ENCODE measurements at places on chromosomes 2 and 18.

GRCh38 chr2:167944825-167945659 lies 302.4 kb downstream of the STK39 start:
- DNase-seq, result no peak

DNA sequence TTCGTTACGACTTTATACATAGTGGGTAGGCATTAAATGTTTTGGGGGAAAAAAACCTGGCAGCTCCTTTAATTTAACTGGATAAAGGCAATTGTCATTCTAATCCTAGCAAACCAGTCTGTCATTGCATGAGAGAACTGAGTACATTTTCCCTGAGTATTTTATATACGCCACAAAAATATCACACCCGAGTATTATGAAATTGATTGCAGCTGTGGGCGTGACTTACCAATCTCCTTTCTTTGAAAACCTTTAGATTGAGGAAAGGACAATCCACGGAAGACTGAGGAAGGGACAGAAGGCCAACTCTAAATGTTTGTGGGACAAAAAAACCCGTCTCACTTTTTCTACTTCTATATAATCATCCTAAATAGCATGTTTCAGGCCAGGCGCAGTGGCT lies 9.0 kb downstream of the TM4SF20 start:
- no peak for DNase-seq

- DNase-seq, result no peak
Measured at GRCh38 chr18:56831988-56832387, 180.8 kb downstream of the WDR7 start.

- DNase-seq, result no peak
Measured at GRCh38 chr2:41933585-41934320, 114.1 kb upstream of the PKDCC start.

- DNase-seq, result no peak
Measured at GRCh38 chr2:85390941-85391669, 19.1 kb downstream of the CAPG start.

DNA sequence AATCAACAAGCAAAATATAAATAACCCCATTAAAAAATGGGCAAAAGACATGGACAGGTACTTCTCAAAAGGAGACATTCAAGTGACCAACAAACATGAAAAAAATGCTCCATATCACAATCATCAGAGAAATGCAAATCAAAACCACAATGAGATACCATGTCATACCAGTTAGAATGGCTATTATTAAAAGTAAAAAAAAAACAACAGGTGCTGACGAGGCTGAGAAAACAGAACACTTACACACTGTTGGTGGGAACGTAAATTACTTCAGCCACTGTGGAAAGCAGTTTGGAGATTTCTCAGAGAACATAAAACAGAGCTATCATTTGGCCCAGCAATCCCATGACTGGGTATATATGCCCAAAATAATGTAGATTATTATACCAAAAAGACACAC lies 69.1 kb downstream of the CWC22 start:
- DNase-seq, result no peak

DNA sequence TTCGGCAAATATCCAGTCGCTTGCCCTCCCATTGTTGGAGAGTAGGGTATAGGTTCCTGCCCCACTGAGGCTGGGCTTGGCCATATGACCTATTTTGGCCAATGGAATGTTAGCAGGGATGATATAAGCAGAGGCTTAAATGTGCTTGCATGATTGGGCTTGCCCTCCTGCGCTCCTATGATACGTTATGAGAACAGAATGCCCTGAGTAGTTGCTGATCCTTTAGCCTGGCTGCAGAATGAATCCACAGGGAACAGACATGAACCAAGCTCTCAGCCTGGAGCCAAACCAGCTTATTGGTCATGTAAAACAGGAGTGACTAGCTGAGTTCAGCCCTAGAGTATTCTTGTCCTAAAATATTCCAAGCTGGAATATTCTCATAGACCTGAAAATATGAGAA lies 34.8 kb upstream of the IMP4 start:
- no peak for DNase-seq

GRCh38 chr18:67132919-67133318 lies 383.6 kb downstream of the DSEL start:
- DNase-seq, result no peak

- DNase-seq, result no peak
Measured at GRCh38 chr2:137973280-137973679, 9.0 kb downstream of the HNMT start.

DNA sequence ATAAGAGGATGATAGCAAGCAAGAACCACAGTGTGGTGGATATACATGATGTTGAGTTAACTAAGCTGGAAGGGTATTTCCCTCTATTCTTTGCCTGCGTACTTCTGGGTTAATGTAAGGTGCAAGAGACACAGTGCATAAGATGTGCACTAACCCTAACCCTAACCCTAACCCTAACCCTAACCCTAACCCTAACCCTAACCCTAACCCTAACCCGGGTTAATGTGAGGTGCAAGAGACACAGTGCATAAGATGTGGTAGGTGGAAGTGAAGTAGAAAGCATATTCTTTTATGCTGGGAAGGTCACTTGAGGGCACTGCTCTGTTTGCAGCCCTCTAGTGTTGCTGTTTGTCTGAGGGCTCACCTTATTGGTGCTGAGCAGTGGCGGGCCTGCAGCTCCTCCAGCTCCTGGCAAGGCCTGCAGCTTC lies 181.5 kb upstream of the ITGA4 start:
- DNase-seq, result no peak

All from stimulated activated CD8-positive, alpha-beta memory T cell treated with anti-CD3 and anti-CD28 coated beads, Interleukin-4, amount 100 ng/mL, for 1 hour (primary cell).